ENCODE measurements at places on chromosomes 3 and 15. TPM values are rescaled to one million over a fixed set of nuclear protein-coding genes. Genes with fewer than 3 reads are reported as not detected.

Gene CNTN4
- polyA plus RNA-seq, result not detected

Gene ITPKA
- polyA plus RNA-seq, result 30.3 TPM

Gene SLC22A13
- polyA plus RNA-seq, result 0.18 TPM

Gene IL5RA
- 0.15 TPM for polyA plus RNA-seq

Gene FRMD5
- 1.1 TPM for polyA plus RNA-seq

Gene IL1RAP
- 11.2 TPM for polyA plus RNA-seq

Gene ASB14
- polyA plus RNA-seq, result 0.74 TPM

Gene IQCB1
- 12.8 TPM for polyA plus RNA-seq

Gene GABRR3
- not detected for polyA plus RNA-seq

Gene CD200
- not detected for polyA plus RNA-seq

Gene OR5H2
- polyA plus RNA-seq, result not detected

Gene AADACL2
- not detected for polyA plus RNA-seq

Gene NAALADL2
- 7.8 TPM for polyA plus RNA-seq

Gene EFHB
- not detected for polyA plus RNA-seq

Gene C3orf85
- polyA plus RNA-seq, result 121 TPM

Gene MBD4
- 27.1 TPM for polyA plus RNA-seq

Gene APOD
- polyA plus RNA-seq, result 15.7 TPM

Gene CYP8B1
- not detected for polyA plus RNA-seq

Gene CNTN3
- polyA plus RNA-seq, result not detected

Gene CLRN1
- polyA plus RNA-seq, result 4.3 TPM

Gene RAF1
- polyA plus RNA-seq, result 47.9 TPM

Gene BHLHE40
- 93.3 TPM for polyA plus RNA-seq

Gene COL8A1
- polyA plus RNA-seq, result 0.21 TPM

Gene PRTG
- polyA plus RNA-seq, result not detected

Gene SNX22
- 1.5 TPM for polyA plus RNA-seq

Gene LIPC
- 0.07 TPM for polyA plus RNA-seq

Gene CDHR4
- polyA plus RNA-seq, result not detected

Gene TMEM212
- not detected for polyA plus RNA-seq

Gene PRC1
- polyA plus RNA-seq, result 11.4 TPM

Gene ZMYND10
- 0.43 TPM for polyA plus RNA-seq

Gene CFAP100
- polyA plus RNA-seq, result not detected

Gene FBXW12
- polyA plus RNA-seq, result 0.16 TPM

Gene PLXND1
- polyA plus RNA-seq, result 54.7 TPM

Gene SPATA12
- not detected for polyA plus RNA-seq

Gene GXYLT2
- 0.48 TPM for polyA plus RNA-seq

Gene LMAN1L
- not detected for polyA plus RNA-seq

Gene CLEC3B
- polyA plus RNA-seq, result 103 TPM

Gene HRG
- not detected for polyA plus RNA-seq

Gene CPN2
- not detected for polyA plus RNA-seq

Gene SRGAP3
- polyA plus RNA-seq, result 2.7 TPM

Gene PPM1L
- polyA plus RNA-seq, result 0.27 TPM

Gene ANXA2
- polyA plus RNA-seq, result 1,129 TPM

Gene C2CD4A
- not detected for polyA plus RNA-seq

Gene SLC22A14
- polyA plus RNA-seq, result not detected

Gene MRAS
- polyA plus RNA-seq, result 2.7 TPM

Gene WNT7A
- not detected for polyA plus RNA-seq

Gene MME
- 142 TPM for polyA plus RNA-seq

Gene CPNE9
- polyA plus RNA-seq, result 0.92 TPM

Gene UROC1
- polyA plus RNA-seq, result not detected

Gene SCN5A
- polyA plus RNA-seq, result 0.68 TPM

Gene SNTN
- polyA plus RNA-seq, result 0.09 TPM

Gene ASTE1
- polyA plus RNA-seq, result 10.1 TPM

Gene PLIN1
- polyA plus RNA-seq, result 0.44 TPM
